ENCODE measurements at places on chromosomes 3 and 15.

- no peak for DNase-seq
Observed at GRCh38 chr3:43770426-43771103, 79.8 kb downstream of the ABHD5 start.

GRCh38 chr15:83153288-83153687 lies 45.8 kb downstream of the TM6SF1 start:
- DNase-seq: no peak

DNA sequence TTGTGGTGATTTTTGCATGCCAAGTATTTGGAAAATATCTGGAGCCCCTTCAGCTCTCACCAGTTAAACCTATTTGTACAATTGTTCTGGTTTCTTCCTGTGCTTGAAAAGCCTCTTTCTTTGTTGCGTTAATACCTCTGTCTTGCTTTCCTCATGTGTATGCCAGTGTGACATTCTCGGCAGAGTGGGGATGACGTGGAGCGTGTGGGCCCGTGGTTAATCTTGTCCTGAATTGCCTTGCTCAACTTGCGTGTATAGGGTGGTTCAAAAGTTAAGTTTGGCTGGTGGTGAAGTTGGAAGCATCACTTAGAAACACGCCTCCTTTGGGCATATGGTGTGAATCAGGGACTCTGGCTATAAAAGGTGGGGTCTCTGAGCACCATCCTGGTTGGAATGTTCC lies 67.1 kb downstream of the IGF1R start:
- no peak for DNase-seq

GRCh38 chr15:48974882-48975281 lies 11.2 kb upstream of the SHC4 start:
- no peak for DNase-seq

DNA sequence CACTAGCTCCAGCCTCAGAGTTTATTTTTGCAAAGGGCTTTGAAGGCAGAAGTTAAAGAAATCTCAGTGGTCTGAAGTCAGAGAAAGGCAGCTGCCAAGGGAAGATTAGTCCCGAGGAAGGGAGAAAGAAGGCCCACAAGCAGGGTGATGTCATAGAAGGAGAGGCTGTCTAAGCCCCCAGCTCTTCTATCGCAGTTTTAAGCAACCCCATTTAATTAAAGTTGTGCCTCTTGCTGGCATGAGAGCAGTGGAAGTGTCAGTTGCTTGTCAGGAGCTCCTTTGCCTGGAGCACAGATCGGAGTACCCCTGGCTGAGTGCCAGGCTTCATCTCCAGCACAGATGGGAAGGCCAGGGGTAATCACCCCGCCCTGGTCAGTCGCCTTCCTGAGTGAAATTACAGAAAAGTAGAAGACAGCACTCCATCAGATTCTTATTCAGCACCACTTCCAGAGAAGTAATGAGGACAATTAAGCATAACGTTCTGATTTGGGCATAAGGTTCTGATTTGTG lies 530.7 kb downstream of the EPHB1 start:
- no peak for DNase-seq

DNA sequence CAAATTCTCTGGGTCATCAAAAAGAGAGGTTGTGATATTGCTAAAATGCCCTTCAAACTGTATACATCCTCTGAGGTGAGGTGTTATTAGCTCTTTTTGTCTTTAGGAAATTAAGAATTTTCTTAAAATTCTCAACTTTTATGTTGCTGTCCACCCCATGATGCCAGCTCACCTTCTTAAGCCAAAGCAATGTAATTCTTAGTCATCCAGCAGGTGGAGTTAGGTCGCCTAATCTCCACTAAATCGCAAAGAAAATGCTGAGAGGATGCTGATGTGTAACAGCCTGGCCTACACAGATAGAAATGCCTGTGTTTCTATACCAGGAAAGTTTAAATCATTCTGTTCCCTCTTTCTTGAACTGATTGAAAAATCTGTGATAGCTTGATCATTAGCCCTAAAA lies 770.2 kb upstream of the ALCAM start:
- peak; percentile 20 for DNase-seq

DNA sequence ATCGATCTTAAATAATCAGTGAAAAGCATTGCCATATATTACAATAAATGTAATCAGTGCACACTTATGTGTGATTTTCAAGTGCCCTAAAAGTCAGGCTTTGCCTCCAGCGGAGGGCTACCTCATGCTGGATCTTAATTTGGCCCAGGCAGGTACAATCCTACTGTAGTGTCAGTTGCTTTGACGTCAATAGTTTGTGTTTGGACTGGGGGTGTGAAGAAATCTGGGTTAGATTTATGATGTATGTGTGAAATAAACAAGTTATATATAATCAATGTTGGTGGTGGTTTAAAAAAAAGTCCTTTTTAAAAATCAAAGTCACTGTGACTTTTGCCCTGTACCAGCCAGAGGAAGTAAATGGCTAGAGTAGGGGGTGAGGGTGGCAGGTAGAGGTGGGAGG lies 14.0 kb upstream of the RASGRP1 start:
- no peak for DNase-seq

GRCh38 chr3:46561951-46562350 lies 4.2 kb downstream of the LRRC2 start:
- no peak for DNase-seq

DNA sequence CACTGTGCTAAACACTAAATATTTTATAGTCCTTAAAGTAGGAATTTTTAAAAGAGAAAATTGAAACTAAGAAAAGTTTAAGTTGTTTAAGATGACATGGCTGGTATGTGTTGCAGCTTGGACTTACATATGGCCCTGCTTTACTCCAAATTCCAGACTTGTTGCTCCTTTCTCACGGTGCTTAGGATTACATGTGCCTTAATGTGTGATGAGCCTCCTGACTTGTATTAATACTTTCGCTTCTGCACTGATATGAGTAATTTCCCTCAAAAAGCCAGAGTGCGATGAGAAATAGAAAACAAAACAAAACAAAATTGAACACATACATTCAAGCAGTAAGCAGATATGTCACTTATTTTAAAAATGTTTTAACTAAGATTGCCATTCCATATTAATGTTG lies 250.2 kb downstream of the VGLL3 start:
- DNase-seq: no peak

GRCh38 chr3:71042759-71043158 lies 540.8 kb downstream of the FOXP1 start:
- DNase-seq: no peak

GRCh38 chr3:101195951-101196713 lies 124.2 kb downstream of the IMPG2 start:
- peak; percentile 52 for DNase-seq

- no peak for DNase-seq
Observed at GRCh38 chr3:142866841-142867631, 21.8 kb downstream of the PCOLCE2 start.

- no peak for DNase-seq
Observed at GRCh38 chr3:34212656-34213055, 414.2 kb downstream of the PDCD6IP start.
